ENCODE measurements at places on chromosomes 7 and 10. TPM values are rescaled to one million over a fixed set of nuclear protein-coding genes. Genes with fewer than 3 reads are reported as not detected.

VWDE gene
- under 0.01 TPM for total RNA-seq

KCP gene
- total RNA-seq, result not detected

ZPBP gene
- total RNA-seq, result not detected

DNAJC2 gene
- total RNA-seq, result 15.1 TPM

Data from bladder microvascular endothelial cell (primary cell).